Stimulated activated CD4-positive, alpha-beta T cell treated with anti-CD3 and anti-CD28 coated beads, Interleukin-1b, Interleukin-23, amount 100 ng/mL, for 48 hours (primary cell): ENCODE measurements at places on chromosomes 13 and 19.

GRCh38 chr19:35107545-35107944 is 8.1 kb upstream of the FXYD3 start:
- DNase-seq = no peak

DNA sequence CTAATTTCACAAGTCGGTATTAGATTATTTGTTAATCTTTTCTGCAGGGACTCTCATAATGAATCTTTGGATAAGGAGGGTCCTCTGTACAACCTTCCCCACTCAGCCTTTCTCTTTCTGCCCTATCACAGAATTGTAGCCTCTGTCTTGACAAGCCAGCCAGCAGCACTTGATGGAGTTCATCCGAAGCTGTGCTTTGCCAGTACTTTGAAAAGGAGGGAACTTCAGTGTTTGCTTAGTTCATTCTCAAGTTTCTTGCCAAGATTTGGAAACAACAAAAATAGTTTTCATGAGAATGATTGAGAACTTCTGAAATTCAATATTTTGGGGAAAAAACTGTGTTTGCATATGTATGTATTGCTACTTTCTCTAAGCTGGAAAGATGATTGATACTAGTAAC is 69.3 kb upstream of the HMGB1 start:
- no peak for DNase-seq

GRCh38 chr13:78430166-78430791 is 173.1 kb downstream of the POU4F1 start:
- no peak for DNase-seq

GRCh38 chr13:43303033-43303729 is 279.8 kb downstream of the DNAJC15 start:
- no peak for DNase-seq

DNA sequence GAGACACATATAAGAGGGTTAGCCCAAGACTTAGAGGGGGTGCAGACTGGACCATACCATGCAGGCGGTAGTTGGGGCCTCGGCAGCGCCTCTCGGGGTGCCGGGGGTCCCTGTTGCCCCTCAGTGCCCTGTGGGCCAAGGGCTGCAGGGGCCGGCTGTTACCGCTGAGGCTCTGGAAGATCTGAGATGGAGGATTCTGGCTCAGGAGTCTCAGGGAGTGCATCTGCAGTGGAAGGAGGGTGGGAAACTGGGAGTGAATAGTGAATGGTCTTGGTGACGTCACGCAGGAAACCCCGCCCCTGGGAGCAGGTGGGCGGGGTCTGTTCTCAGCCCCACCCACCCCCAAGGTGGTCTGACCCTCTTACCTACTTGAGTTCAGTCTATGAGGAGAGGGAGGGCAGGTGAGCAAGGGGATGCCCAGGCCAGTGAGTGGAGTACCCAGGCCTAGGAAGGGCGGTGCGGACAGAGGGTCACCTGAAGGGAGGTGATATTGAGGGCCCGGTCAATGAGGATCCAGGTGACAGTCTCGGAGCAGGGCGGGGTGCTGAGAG is 1.7 kb upstream of the DBP start:
- DNase-seq = no peak

DNA sequence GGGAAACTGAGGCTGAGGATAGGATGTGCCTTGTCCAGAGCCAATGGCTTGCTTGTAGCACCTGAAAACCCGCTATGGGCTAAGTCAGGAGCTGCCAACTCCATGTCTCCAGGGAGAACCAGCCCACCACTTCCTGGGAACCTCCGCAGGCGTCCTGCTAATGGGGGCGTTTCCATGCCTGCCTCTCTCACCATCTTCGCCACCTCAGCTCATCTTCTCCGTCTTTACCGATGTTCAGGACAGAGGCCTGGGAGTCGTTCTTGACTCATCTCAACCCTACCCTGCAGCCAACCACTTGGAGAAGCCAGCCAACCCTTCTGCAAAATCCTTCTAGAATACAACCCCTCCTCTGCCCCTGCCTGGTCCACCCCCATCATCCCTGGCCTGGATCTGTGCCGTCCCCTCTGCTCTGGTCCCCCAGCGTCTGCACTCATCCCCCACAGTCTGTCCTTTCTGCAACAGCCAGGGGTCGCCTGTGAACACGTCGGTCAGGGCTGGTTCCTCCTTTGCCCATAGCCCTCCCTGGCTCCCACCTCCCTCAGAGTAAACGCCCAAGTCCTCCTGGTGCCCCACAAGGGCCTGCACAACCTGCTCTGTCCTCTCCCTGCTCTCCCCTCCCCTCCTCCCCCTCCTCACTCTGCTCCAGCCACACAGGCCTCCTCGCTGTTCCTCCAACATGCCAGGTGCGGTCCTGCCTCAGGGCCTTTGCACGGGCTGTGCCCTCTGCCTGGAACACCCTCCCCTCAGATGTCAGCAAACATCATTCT is 31.0 kb downstream of the PTPRS start:
- DNase-seq = no peak

- DNase-seq = no peak
These were observed 323.8 kb downstream of the LMO7 start for GRCh38 chr13:75959861-75960481.

- no peak for DNase-seq
These were observed 28.6 kb downstream of the PRAM1 start for GRCh38 chr19:8473648-8474476.

- no peak for DNase-seq
These were observed 32.3 kb downstream of the CEBPG start for GRCh38 chr19:33405553-33406461.

GRCh38 chr19:58563034-58563573 is 4.7 kb upstream of the UBE2M start:
- DNase-seq = no peak

DNA sequence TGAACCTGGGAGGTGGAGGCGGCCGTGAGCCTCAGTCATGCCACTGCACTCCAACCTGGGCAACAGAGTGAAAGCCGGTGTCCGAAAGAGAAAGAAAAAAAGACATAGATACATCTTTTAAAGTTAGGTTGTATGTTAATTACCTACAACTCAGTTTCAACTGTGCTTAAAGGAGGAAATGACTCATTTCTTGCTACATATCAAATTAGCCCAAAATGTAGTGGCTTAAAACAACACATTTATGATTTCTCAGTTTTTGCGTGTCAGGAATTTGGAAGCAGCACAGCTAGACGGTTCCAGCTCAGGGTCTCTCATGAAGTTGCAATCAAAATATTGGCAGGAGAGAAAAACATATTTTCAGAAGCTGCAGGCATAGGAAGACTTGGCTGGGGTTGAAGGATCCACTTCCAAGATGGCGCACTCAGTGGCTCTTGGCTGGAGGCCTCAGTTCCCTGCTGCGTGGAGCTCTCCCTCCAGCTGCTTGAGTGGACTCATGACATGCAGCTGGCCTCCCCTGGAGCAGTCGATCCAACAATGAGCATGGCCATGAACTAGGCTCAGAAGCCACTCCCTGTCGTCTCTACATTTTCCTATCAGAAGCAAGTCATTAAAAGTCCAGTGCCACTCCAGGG is 7.1 kb downstream of the LDLR start:
- no peak for DNase-seq

GRCh38 chr19:55958356-55958755 is 10.7 kb downstream of the NLRP8 start:
- no peak for DNase-seq

DNA sequence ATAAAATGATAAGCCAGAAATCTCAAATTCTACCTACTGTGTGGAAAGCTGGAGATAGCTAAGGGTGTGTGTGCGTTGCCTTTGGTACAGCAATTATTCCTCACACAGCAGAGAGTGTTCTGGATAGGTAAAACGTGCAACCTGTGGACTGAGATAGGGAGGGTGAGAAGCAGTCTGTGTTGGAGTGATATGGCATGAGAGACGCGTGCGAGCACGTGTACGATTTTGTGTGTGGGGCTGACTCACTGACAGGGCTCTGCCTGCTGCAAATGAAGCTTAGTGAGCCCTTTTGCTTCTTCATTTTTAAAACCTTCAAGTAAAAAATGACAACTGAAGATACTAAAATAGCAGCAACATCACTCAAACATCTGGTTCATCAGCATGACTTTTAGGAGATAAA is 35.7 kb upstream of the SLC10A2 start:
- DNase-seq = no peak

DNA sequence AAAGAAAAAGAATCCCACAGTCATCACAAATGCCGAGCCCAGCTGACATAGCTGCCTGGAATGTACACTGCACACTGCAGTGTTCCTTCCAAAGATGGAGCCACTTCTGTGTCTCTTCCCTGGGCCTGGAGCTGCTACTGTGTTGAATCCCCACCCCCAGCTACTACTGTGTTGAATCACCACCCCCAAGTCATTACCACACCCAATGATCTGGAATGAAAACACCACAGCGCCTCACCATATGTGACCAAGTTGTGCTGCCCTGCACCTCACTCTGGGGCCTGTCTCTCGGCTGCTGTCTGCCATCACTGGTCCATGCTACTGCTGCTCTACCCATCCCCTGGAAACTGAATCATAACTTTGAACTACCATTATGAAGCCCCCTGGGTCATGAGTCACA is 861.2 kb downstream of the UQCRFS1 start:
- DNase-seq = no peak

GRCh38 chr13:38752686-38753085 is 65.8 kb downstream of the FREM2 start:
- no peak for DNase-seq

- no peak for DNase-seq
These were observed 23.1 kb downstream of the CACNA1A start for GRCh38 chr19:13483215-13483614.

GRCh38 chr19:33809960-33810359 is 13.3 kb downstream of the KCTD15 start:
- no peak for DNase-seq

DNA sequence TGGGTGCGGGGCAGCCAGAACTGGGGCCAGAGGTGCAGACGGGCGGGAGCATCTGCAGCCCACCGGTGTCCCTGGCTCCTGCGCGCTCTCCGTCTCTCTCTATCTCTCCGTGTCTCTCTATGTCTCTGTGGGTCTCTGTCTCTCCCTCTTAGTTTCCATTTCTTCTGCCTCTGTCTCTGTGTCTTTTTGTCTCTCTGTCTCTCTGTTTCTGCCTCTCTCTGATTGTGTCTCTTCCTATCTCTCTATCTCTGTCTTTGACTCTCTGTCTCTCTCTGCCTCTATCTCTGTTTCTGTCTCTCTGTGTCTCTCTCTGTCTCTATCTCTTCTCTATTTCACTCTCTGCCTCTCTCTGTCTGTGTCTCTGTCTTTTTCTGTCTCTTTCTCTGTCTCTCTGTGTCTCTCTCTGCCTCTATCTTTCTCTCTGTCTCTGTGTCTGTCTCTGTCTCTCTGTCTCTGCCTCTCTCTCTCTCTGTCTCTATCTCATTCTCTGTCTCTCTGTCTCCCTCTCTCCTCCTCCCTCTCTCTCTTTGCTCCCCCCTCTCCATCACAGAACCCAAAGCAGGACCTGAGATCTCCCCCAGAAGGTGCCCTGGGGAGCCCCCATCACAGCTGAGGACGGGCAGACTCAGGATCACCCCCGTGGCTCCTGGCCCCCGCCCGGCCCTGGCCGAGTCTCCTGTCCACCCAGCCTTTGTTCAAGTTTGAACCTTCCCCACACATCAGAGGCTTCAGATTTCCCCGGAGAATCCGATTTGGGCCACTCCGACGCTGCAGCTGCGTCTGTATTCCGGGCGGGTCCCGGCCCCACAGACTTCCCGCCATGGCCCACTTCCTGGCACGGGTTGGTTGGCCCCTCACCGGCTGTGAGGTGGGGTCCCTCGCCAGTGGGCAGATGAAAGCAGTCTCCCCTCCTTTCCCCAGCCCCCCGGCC is 48.6 kb upstream of the TCF3 start:
- no peak for DNase-seq

- no peak for DNase-seq
These were observed 991 bp downstream of the ABHD17A start for GRCh38 chr19:1884291-1884718.

DNA sequence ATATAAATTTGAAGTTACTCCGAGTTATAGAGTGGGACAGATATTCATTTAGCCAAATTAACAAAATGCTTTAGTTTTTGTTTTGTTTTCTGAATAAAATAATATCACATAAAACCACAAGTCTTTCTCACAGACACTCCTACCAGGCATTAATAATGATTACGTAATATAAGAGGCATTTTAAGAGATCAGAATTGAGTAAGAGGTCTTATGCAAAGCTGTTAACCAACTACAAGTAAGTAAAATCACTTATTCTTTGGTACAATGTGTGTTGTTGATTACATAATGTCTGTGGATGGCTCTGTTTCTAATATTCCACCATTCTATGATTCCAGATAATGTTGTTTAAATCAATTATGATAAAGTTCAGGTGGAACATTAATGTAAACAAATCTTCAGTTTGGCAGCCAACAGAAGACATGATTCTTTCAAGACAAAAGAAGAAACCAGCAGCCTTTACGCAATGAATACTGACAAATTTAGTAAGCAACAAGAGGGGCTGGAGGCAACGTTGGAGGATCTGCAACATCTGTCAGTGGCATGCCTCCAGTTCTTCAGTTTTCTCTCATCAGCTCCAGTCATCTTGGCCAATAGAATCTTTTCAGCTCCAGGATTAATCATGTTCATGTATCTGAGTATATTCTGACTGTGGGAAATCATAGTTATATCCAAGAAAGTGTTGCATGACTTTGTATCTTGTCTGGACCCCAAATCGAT is 403.8 kb downstream of the SLITRK5 start:
- DNase-seq = no peak

GRCh38 chr13:33931397-33932311 is 113.7 kb downstream of the RFC3 start:
- no peak for DNase-seq

GRCh38 chr19:12785431-12786031 is 5.8 kb upstream of the JUNB start:
- no peak for DNase-seq

- no peak for DNase-seq
These were observed 52.6 kb upstream of the RCBTB2 start for GRCh38 chr13:48585456-48585840.

DNA sequence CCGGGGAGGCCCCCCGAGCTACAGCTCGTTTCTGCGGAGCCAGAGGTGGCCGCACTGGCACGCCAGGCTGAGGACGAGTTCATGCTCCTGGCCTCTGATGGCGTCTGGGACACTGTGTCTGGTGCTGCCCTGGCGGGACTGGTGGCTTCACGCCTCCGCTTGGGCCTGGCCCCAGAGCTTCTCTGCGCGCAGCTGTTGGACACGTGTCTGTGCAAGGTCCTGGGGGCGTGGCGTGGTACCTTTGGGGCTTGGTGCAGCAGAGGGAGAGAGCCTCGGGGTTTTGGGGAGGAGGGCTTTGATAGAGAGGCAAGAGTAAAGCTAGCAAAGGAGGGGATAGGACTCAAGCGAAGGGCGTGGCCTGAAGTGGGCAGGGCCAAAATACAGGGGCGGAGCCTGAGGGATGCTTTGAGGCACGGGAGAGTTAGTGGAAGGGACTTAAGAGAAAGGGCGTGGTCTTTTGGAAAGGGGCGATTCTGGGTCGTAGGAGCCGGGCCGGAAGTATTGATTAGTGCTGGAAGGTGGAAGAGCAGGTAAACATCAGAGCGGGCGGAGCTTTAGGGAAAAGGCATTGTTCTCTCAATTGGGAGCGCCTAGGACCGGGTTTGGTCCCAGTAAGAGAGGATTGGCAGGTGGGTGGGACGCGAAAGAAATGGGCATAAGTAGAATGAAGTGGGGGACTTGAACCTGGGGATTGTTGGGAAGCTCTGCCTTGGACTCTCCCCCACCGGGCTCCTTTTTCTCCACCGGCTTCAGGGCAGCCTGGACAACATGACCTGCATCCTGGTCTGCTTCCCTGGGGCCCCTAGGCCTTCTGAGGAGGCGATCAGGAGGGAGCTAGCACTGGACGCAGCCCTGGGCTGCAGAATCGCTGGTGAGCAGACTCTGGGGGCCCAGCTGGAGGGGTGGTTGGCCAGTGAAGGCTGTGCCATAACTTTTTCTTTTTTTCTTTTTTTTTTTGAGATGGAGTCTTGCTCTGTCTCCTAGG is 1.2 kb downstream of the PPM1N start:
- DNase-seq = peak; percentile 80
